ENCODE measurements at places on chromosomes 2 and 18. TPM values are rescaled to one million over a fixed set of nuclear protein-coding genes. Genes with fewer than 3 reads are reported as not detected.

NPPC gene
- not detected for total RNA-seq

GRCh38 chr2:175035806-175036205 is 30.6 kb upstream of the CHN1 start:
- no peak overlapping the region for H3K4me3 ChIP-seq
- no peaks in the 10 kb centered on the region for H3K4me1 ChIP-seq
- H3K27ac ChIP-seq = no peak overlapping the region
- no peaks in the 10 kb centered on the region for H3K36me3 ChIP-seq
- DNase-seq = no peak

TXNDC2 gene
- not detected for total RNA-seq

DNA sequence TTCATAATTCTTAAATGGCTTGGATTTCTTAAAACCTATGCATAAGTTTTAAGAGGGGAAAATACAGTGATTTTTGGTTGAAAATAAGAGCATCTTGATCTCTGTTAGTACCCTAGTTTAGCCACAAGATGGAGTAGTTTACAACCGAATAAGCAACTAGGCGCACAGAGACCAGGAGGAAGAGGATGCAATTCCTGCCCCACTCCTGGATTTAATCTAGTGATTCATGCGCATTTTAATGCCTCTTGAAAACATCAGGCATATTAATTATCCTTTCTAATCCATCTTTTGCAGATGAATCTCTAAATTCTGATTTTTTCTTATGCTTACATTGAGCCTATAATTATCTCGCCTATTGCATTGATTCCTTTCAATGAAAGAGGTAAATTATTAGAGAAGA is 76.7 kb downstream of the MRPS9 start:
- no peak overlapping the region for H3K27ac ChIP-seq
- H3K27me3 ChIP-seq = no peaks in the 10 kb centered on the region
- no peaks in the 10 kb centered on the region for H3K36me3 ChIP-seq
- no peak for DNase-seq
- no peak overlapping the region for H3K4me3 ChIP-seq

CAPN14 gene
- 0.89 TPM for total RNA-seq

DNA sequence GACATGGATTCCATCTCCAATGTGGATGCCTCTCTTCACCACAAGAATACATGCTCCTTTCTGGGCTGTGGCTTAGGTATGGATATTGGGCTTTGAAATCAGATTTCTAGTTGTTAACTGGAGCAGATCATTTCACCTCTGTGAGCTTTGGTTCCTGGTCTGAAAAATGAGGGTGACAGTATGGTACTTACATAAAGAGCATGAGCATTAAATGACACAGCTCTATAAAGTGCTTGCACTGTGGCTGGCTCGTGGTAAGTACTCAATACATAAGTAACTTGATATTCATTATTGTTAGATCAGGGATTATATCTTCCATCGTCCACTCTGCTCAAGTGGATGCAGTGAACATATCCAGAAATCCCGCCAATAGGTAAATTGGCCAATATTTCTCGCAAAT is 33.4 kb downstream of the ARHGAP25 start:
- no peak overlapping the region for H3K4me3 ChIP-seq
- H3K36me3 ChIP-seq = no peaks in the 10 kb centered on the region
- no peaks in the 10 kb centered on the region for H3K27me3 ChIP-seq
- DNase-seq = no peak
- peak overlapping the region; percentile 74 for H3K27ac ChIP-seq
- H3K4me1 ChIP-seq = peaks cover 86% of the 10 kb centered on the region

DUSP2 gene
- 19.6 TPM for total RNA-seq

- H3K4me3 ChIP-seq = no peak overlapping the region
- DNase-seq = no peak
- peaks cover 8% of the 10 kb centered on the region for H3K27me3 ChIP-seq
- peaks cover 2% of the 10 kb centered on the region for H3K4me1 ChIP-seq
Observed at GRCh38 chr18:5538544-5538943, 5.3 kb downstream of the EPB41L3 start.

AKAIN1 gene
- not detected for total RNA-seq

GRCh38 chr18:8423051-8423557 is 186.1 kb upstream of the RAB12 start:
- DNase-seq = no peak
- H3K36me3 ChIP-seq = no peaks in the 10 kb centered on the region
- no peak overlapping the region for H3K27ac ChIP-seq
- H3K4me3 ChIP-seq = no peak overlapping the region

DNA sequence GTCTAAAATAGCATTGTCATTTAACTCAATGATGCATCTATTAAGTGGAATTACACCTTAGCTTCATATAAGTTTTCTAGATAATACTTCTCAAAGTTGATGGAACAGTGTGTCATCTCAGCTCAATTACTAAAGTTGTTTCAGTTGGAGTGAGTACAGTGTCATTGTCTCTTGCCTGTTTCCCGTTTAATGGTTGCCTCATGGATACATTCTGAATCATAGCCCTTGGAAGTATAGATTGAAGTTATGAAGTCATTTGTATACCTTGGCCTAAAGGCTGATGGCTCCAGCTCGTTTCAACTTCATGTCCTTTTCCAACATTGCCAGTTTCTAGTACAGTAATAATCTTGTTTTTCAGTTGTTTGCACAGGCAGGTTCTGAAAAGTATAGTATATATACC is 130.5 kb upstream of the NOSTRIN start:
- no peaks in the 10 kb centered on the region for H3K27me3 ChIP-seq
- H3K4me3 ChIP-seq = no peak overlapping the region
- H3K36me3 ChIP-seq = no peaks in the 10 kb centered on the region
- DNase-seq = no peak

ATP5MC3 gene
- 164 TPM for total RNA-seq

GRCh38 chr18:45355944-45356520 is 259.2 kb upstream of the SLC14A2 start:
- no peaks in the 10 kb centered on the region for H3K4me1 ChIP-seq
- H3K27me3 ChIP-seq = no peaks in the 10 kb centered on the region
- H3K27ac ChIP-seq = no peak overlapping the region
- H3K36me3 ChIP-seq = no peaks in the 10 kb centered on the region

DNA sequence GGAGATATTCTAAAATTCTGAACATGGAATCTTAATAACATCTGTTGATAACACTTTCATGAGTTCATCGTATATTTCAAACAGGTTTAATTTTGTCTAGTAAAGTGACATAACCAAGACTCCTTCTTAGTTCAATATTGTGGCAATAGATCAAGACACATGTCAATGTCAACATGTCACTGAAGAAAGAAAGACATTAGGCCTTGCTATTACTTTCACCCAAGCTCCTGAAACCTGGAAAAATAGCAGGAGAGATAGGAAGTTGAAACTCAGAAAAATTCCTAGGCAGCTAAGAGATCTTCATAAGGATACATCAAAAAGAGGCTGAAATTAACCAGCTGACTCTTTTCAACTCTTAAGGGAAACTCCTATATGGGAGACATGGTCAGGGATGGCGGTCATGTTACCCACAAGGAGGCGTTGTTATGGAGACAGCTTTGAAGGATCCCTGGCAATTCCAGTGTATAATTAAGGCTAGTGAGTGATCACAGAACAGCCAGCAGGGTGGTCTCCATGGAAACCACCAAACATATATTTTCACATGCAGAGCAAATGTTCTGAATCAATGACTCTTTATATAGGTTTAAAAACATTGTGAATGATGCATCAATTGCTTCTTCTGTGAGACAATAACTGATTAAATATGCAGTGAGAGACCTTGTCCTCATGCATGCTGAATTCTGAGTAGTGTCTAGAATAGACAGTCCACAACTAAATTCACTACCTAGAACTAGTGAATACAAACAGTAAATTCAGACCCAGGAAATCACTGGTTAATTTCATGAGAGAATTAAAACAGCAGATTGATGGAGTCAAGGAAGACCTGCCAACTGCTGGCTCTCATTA is 115.3 kb upstream of the RIOK3 start:
- H3K27ac ChIP-seq = no peak overlapping the region
- no peak overlapping the region for H3K4me3 ChIP-seq
- no peak for DNase-seq
- H3K4me1 ChIP-seq = peaks cover 4% of the 10 kb centered on the region
- no peaks in the 10 kb centered on the region for H3K27me3 ChIP-seq

DNA sequence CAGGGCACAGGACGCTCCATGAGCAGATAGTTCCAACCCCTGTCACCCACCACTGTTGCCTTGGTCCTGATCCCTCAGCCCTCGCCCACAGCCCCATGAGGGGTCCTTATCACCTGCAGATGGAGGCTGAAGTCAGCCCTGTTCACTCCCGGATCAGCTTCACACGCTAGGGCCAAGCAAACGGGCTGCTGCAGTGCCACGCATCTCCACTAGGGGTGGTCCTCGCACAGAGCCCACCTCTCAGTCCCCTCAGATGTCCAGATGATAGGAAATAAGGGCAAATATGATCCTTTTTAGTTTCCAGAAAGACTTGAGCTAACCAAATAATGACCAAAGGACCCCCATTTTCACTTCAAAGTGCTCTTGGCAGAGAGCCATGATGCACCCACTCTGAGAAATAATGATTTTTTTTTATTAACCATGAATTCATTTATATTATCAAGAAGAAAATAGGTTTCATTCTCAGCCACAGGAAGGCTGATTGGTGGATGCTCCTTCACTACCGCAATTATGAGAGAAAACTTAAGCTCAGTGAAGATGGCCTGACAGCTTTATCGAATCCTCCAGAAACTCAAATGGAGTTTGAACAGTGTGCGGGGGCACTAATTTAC is 71.9 kb upstream of the KLHL29 start:
- H3K27ac ChIP-seq = no peak overlapping the region
- H3K4me1 ChIP-seq = no peaks in the 10 kb centered on the region
- H3K27me3 ChIP-seq = no peaks in the 10 kb centered on the region
- no peaks in the 10 kb centered on the region for H3K36me3 ChIP-seq
- H3K4me3 ChIP-seq = no peak overlapping the region
- no peak for DNase-seq

- no peak overlapping the region for H3K27ac ChIP-seq
- no peak overlapping the region for H3K4me3 ChIP-seq
- DNase-seq = no peak
- H3K27me3 ChIP-seq = no peaks in the 10 kb centered on the region
- no peaks in the 10 kb centered on the region for H3K4me1 ChIP-seq
Observed at GRCh38 chr2:183950673-183951072, 647.7 kb upstream of the ZNF804A start.

DNA sequence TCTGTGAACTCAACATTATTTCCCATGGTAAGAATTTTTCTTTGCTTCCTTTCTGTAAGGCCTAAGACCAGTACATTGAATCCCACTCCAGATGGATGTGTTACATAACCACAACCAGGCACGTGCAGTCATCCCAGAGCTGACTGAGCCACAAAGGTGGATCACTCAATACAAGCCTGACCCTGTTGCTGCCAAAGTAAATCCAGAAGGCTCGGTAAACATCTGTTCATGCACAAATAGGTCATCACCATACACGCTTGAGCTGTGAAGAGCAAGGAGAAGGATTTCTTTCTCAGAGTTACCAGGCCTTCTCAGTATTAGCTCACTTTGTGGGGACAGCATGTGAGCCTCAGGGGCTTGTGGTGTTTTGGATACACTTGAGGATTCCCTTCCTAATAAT is 791.4 kb upstream of the FANCL start:
- no peaks in the 10 kb centered on the region for H3K27me3 ChIP-seq
- H3K27ac ChIP-seq = no peak overlapping the region
- no peaks in the 10 kb centered on the region for H3K36me3 ChIP-seq
- no peaks in the 10 kb centered on the region for H3K4me1 ChIP-seq
- DNase-seq = no peak
- H3K4me3 ChIP-seq = no peak overlapping the region

AMER3 gene
- total RNA-seq = not detected

SNED1 gene
- total RNA-seq = 38.0 TPM

GRCh38 chr2:195364015-195364965 is 292.7 kb upstream of the SLC39A10 start:
- H3K36me3 ChIP-seq = no peaks in the 10 kb centered on the region
- no peak overlapping the region for H3K27ac ChIP-seq
- H3K4me1 ChIP-seq = no peaks in the 10 kb centered on the region
- H3K27me3 ChIP-seq = no peaks in the 10 kb centered on the region
- H3K4me3 ChIP-seq = no peak overlapping the region
- DNase-seq = no peak

DNA sequence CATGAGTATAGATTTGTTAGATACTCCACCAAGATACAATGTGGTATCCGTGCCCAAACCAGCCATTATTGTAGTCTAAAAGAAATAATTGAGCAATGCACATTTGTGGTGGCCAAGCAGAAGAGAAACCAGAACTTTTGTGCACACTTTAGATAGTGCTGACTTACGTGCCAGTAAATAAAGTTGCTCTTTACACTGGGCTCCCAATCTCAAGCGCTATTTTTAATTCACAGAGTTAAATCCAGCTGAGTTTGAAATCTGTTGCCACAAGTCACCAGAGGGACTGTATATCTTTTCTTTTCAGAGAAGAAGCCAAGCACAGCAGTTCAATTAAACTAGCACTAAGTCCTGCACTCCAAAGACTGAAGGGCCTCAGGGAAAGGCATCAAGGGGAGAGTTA is 680.4 kb downstream of the TDRD15 start:
- no peak overlapping the region for H3K4me3 ChIP-seq
- no peak for DNase-seq
- no peaks in the 10 kb centered on the region for H3K36me3 ChIP-seq
- no peak overlapping the region for H3K27ac ChIP-seq
- H3K4me1 ChIP-seq = no peaks in the 10 kb centered on the region
